ENCODE measurements at places on chromosomes 7 and 10. TPM values are rescaled to one million over a fixed set of nuclear protein-coding genes. Genes with fewer than 3 reads are reported as not detected.

SPDYE16 gene
- total RNA-seq, result 0.14 TPM

FAM25A gene
- not detected for total RNA-seq

GIMAP7 gene
- 24.1 TPM for total RNA-seq

CDK14 gene
- total RNA-seq, result 2.1 TPM

EGR2 gene
- total RNA-seq, result 126 TPM

SMO gene
- total RNA-seq, result 0.64 TPM

EBF3 gene
- not detected for total RNA-seq

RBP4 gene
- total RNA-seq, result not detected

GRCh38 chr10:89079961-89080360, 89.4 kb downstream of the FAS start:
- no peak overlapping the region for H3K4me3 ChIP-seq
- no peaks in the 10 kb centered on the region for H3K36me3 ChIP-seq
- DNase-seq, result no peak
- H3K27ac ChIP-seq, result no peak overlapping the region
- peaks cover 40% of the 10 kb centered on the region for H3K4me1 ChIP-seq
- no peaks in the 10 kb centered on the region for H3K27me3 ChIP-seq

DNA sequence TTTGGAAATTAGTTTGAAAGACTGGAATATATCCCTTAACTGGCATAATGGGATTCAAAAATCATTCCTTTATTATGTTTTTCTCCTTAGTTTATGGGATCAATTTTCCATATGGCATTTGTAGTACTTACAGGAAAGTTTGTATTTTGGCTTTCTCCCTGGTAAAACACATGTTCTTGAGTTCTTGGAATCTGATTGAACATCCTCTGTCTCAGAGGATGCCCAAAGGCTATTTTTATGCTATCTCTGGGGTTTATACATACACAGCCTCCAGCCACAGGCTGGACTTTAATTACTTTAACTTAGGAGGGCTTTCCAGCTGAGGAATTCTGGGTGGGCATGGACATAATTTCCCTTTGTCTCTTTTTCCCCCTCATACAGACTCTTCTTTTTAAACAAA, 236.4 kb downstream of the HGF start:
- H3K4me1 ChIP-seq, result no peaks in the 10 kb centered on the region
- H3K27ac ChIP-seq, result no peak overlapping the region
- no peak for DNase-seq
- no peaks in the 10 kb centered on the region for H3K36me3 ChIP-seq
- no peak overlapping the region for H3K4me3 ChIP-seq

- no peak overlapping the region for H3K27ac ChIP-seq
- peaks cover 70% of the 10 kb centered on the region for H3K36me3 ChIP-seq
- peaks cover 51% of the 10 kb centered on the region for H3K4me1 ChIP-seq
- no peak for DNase-seq
These were observed 58.7 kb downstream of the PTEN start for GRCh38 chr10:87921931-87922688.

DNA sequence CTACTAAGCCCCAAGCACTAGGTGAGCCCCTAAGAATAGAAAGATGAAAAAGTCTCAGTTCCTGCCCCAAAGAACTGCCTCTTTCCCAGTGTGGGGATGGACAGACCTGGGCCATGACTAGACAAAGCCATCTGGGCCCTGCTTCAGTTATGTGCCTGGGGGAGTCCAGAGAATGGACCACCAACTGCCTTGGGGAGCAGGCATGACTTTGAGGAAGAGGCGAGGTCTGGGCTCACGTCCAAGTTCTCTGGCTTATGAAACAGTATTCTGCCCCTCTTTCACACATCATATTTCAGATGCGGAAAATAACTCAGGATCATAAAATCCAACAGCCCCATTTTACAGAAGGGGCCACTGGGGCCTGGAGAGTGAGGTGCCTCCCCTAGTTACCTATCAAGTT, 80.3 kb downstream of the PLXNA4 start:
- peaks cover 17% of the 10 kb centered on the region for H3K27me3 ChIP-seq
- no peak overlapping the region for H3K4me3 ChIP-seq
- H3K36me3 ChIP-seq, result no peaks in the 10 kb centered on the region
- H3K27ac ChIP-seq, result no peak overlapping the region

GRCh38 chr7:134353411-134353810, 36.7 kb upstream of the SLC35B4 start:
- H3K27me3 ChIP-seq, result no peaks in the 10 kb centered on the region
- H3K4me3 ChIP-seq, result no peak overlapping the region
- peaks cover 3% of the 10 kb centered on the region for H3K4me1 ChIP-seq

- H3K4me1 ChIP-seq, result peaks cover under 1% of the 10 kb centered on the region
- H3K27me3 ChIP-seq, result peaks cover 30% of the 10 kb centered on the region
- no peak overlapping the region for H3K27ac ChIP-seq
- no peak for DNase-seq
- no peak overlapping the region for H3K4me3 ChIP-seq
- no peaks in the 10 kb centered on the region for H3K36me3 ChIP-seq
These were observed 104.3 kb upstream of the LANCL2 start for GRCh38 chr7:55260676-55261385.

- H3K36me3 ChIP-seq, result no peaks in the 10 kb centered on the region
- H3K27ac ChIP-seq, result no peak overlapping the region
- DNase-seq, result no peak
- peaks cover 22% of the 10 kb centered on the region for H3K4me1 ChIP-seq
These were observed 60.7 kb downstream of the PDIA4 start for GRCh38 chr7:148967602-148968001.

DNA sequence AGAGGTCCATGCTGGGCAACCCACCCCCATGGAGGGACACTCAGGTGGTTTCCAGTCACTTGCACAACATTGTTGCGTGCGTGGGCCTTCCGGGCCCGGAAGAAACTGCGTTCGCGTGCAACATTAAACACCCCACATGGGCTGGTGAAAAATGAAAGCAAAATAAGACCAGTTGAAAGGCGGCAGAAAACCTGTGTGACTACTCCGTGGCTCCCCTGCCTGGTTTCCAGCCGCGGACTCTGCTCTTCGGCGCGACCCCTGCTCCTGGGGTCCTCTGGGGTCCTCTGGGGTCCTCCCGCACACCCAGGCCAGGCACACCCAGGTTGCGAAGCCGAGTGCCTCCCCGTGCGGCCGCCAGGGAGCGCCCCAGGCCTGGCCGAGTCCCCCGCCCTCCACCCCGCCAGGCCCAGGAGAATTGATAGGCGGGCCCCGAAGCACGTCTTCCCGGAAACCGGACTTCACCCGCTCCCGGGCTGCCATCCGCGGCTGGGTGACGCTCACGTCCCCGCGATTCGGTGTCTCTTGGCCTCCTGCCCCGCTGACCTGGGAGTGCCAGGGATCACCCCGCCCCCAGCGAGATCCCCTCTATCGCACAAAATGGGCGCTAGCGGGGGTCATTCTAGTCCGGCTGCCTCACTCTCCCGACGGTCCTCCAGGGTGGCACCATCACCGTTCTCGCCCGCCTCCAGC, 1.9 kb upstream of the SH2D4B start:
- peaks cover 10% of the 10 kb centered on the region for H3K36me3 ChIP-seq
- peak overlapping the region; percentile 95 for H3K27ac ChIP-seq
- peaks cover 30% of the 10 kb centered on the region for H3K4me1 ChIP-seq

GRCh38 chr7:25244254-25245033, 16.2 kb upstream of the NPVF start:
- H3K4me3 ChIP-seq, result no peak overlapping the region
- no peaks in the 10 kb centered on the region for H3K4me1 ChIP-seq
- no peak overlapping the region for H3K27ac ChIP-seq
- H3K27me3 ChIP-seq, result peaks cover 8% of the 10 kb centered on the region

GRCh38 chr10:18476076-18476647, 175.2 kb downstream of the NSUN6 start:
- peaks cover 2% of the 10 kb centered on the region for H3K27me3 ChIP-seq
- H3K36me3 ChIP-seq, result no peaks in the 10 kb centered on the region
- H3K4me1 ChIP-seq, result peaks cover 13% of the 10 kb centered on the region
- no peak overlapping the region for H3K4me3 ChIP-seq
- DNase-seq, result no peak

GRCh38 chr10:116668446-116668845, 47.7 kb downstream of the PNLIPRP2 start:
- H3K27ac ChIP-seq, result no peak overlapping the region
- H3K36me3 ChIP-seq, result no peaks in the 10 kb centered on the region
- no peak for DNase-seq
- H3K27me3 ChIP-seq, result peaks cover 9% of the 10 kb centered on the region

DNA sequence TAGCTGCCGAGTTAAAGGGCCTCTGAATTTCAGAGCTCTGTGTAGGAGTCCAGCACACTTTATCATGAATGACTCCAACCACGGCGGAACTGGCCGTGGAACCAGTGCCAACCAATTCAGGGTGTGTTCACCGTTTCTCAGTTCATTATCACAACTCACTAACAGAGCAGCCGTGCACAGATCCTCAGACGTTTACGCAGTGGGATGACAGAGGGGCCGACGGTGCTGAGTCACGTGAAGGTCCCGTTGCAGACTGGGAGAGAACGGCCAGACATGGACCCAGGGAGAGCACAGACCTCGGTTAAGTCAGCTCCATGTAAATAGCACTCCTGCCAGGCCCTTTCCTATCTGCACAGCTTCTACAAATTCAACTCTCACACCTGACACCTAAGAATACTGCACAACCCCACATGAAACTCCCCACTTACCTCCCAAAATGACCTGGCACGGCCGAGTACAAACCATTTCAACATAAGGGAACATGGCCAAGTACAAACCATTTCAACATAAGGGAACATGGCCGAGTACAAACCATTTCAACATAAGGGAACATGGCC, 95.5 kb downstream of the DIP2C start:
- no peaks in the 10 kb centered on the region for H3K4me1 ChIP-seq
- no peak for DNase-seq
- H3K36me3 ChIP-seq, result no peaks in the 10 kb centered on the region
- peaks cover 4% of the 10 kb centered on the region for H3K27me3 ChIP-seq

DNA sequence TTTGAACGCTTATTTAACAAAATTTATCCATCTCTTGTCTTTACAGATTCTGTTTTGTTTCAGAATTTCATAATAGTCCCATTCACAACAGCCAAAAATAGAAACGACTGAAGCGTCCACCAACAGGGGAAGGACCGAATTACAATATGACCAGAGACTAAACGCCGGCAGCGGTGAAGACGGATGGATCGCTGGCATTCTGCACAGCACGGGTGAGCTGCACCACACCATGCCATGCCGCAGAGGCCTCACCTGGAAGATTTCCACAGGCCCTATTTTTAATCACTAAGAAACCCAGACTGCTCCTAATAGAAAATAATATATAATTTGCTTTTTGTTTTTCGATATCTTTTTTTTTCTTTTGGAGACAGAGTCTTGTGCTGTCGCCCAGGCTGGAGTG, 91.0 kb downstream of the ELFN1 start:
- H3K27ac ChIP-seq, result no peak overlapping the region
- no peaks in the 10 kb centered on the region for H3K36me3 ChIP-seq
- H3K4me3 ChIP-seq, result no peak overlapping the region

- H3K27ac ChIP-seq, result no peak overlapping the region
- H3K27me3 ChIP-seq, result no peaks in the 10 kb centered on the region
- no peak for DNase-seq
- peaks cover 41% of the 10 kb centered on the region for H3K36me3 ChIP-seq
These were observed 53.3 kb downstream of the ZNF680 start for GRCh38 chr7:64509583-64509982.

GRCh38 chr7:151351967-151352366, 10.4 kb downstream of the NUB1 start:
- no peaks in the 10 kb centered on the region for H3K27me3 ChIP-seq
- peak; percentile 59 for DNase-seq
- peak overlapping the region; percentile 54 for H3K4me3 ChIP-seq
- H3K36me3 ChIP-seq, result peaks cover 63% of the 10 kb centered on the region

DNA sequence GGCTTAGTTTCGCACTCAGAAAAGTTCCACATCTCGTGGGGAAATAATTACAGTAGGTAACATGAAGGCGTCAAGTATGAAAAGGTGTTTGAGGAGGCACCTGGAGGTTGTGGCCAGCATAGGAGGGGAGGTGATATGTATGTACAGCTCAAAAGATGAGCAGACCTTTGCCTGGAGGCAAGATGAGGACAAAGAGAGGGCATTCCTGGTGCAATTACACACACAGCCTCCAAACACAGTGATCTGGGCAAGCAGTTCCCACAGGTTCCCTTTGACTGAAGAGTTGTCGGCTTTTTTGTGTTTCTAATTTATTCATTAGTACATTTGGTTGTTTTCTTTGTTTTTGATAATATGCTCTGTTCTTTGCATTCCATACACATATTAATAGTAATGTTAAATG, 46.9 kb downstream of the CDK14 start:
- DNase-seq, result no peak
- H3K4me1 ChIP-seq, result no peaks in the 10 kb centered on the region
- no peaks in the 10 kb centered on the region for H3K27me3 ChIP-seq

DNA sequence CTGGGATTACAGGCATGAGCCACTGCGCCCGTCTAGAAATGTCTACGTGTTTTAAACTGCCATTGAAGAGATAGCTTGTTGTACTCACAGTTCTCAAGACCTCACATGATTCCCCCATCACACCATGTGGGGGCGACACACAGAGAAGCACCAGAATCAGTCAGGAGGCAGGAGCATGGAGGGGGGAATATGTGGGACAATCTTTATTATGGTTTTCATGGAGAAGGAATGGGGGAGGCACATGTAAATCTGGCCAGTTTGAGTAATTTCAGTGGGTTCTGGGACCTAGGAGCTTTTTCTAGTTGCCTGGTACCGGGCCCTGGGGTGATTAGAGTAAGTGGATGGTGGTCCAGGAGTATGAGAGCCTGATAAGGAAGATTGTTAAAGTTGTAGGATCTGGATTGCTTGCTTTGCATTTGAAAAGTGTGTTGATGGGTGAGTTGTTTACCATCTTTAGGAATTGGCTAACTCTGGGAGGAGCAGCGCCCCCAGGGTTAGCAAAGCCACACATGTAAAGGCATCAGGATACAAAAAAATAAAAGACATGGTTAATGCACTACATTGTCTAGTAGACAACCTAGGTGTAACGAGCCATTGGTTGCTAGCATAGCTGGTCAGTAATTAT, 85.4 kb upstream of the SLC13A1 start:
- no peaks in the 10 kb centered on the region for H3K36me3 ChIP-seq
- H3K4me3 ChIP-seq, result no peak overlapping the region
- no peaks in the 10 kb centered on the region for H3K4me1 ChIP-seq
- H3K27me3 ChIP-seq, result no peaks in the 10 kb centered on the region

DNA sequence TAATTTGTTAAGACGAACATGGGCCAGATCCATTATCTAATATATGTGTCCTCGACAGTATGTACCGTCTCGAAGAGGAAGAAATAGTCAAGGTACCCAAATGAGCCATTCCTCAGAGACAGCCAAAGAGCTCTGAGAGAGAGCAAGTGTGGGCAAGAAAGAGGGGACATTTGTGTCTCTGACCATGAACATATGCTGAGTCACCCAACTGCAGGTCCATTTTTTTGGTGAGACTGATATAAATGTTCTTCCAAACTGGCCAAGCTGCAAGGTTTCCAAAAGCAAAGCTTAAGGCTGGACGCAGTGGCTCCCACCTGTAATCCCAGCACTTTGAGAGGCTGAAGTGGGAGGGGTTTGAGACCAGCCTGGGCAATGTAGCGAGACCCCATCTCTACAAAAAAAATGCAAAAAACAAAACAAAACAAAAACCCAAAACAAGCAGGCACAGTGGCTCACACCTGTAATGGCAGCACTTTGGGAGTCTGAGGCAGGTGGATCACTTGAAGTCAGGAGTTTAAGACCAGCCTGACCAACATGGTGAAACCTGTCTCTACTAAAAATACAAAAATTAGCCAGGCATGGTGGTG, 26.0 kb upstream of the ATXN7L1 start:
- no peak for DNase-seq
- no peak overlapping the region for H3K4me3 ChIP-seq

Data from activated T-helper 2 cell treated with anti-CD3 and anti-CD28 coated beads, Interferon-gamma antibody, Interleukin-2, Interleukin-4, amounts not matched to agents 10 μg/mL and 5 μg/mL and 100 μg/mL, durations not matched to agents 14 hours and 24 hours and 36 hours (primary cell).